Peyer's patch (tissue), 4 donors: ENCODE measurements at places on chromosomes 3 and 15.

- DNase-seq: no peak
- H3K27ac ChIP-seq: no peak overlapping the region
- H3K36me3 ChIP-seq: no peaks in the 10 kb centered on the region
- H3K4me3 ChIP-seq: no peak overlapping the region
- H3K4me1 ChIP-seq: no peaks in the 10 kb centered on the region
Measured at GRCh38 chr3:45054196-45054857, 28.2 kb downstream of the CLEC3B start.

DNA sequence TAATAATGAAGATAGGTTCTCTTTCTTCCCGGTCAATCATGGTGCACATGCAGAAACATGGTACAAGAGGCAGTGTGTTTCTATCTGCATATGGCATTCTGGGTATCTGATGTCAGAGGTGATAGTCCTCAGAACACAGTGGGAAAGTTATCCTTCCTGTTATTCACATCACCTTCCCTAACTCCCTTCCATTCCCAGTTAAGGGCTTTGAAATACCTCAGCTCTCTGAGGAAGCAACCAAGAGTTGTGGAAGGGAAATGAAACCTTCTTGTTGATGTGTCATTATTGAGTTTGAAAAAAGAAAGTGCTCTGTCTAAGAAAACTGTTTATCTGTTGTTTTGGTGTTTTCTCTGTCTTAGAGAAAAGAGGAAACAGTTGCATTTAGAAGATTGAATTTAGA lies 21.9 kb upstream of the P2RY13 start:
- H3K27ac ChIP-seq: no peak overlapping the region
- H3K36me3 ChIP-seq: no peaks in the 10 kb centered on the region
- no peak overlapping the region for H3K4me3 ChIP-seq
- H3K27me3 ChIP-seq: no peaks in the 10 kb centered on the region
- no peak for DNase-seq

DNA sequence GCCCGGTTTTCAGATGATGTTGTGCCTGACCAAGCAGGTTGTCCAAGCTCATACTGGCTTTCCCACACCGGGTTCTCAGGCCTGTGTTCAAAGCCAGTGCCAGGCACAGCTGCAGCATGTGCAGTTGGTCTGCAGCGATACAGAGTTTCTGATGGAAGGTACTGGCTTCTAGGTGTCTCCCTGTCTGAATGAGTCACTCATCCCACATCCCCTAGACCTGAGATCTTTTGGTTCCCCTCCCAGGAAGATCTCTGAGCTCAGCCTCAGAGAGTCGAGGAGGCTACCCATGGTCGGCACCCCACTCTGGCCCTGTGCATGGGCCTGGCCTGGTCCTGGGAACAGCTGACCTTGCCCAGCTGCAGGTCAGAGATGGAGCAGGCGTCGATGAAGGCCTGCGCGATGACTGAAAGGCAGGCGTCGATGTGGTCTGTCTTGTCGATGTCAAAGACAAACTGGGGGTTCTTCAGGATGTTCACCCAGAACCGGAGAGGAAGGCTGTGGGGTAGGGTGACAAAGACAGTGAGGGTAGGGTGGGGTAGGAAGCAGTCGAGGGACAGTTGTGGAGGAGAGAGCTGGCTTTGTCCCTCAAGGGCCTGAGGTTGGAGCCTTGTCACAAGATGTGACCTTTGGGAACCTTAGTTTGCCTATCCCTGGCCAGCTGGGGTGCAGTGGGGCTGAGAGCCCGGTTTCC lies 15.3 kb downstream of the H1-8 start:
- H3K27me3 ChIP-seq: no peaks in the 10 kb centered on the region
- peaks cover 38% of the 10 kb centered on the region for H3K4me1 ChIP-seq
- H3K36me3 ChIP-seq: no peaks in the 10 kb centered on the region
- no peak overlapping the region for H3K4me3 ChIP-seq
- DNase-seq: no peak

GRCh38 chr15:58932710-58933280 lies 684 bp downstream of the SLTM start:
- DNase-seq: peak; percentile 25
- peaks cover 12% of the 10 kb centered on the region for H3K4me1 ChIP-seq
- H3K36me3 ChIP-seq: no peaks in the 10 kb centered on the region

DNA sequence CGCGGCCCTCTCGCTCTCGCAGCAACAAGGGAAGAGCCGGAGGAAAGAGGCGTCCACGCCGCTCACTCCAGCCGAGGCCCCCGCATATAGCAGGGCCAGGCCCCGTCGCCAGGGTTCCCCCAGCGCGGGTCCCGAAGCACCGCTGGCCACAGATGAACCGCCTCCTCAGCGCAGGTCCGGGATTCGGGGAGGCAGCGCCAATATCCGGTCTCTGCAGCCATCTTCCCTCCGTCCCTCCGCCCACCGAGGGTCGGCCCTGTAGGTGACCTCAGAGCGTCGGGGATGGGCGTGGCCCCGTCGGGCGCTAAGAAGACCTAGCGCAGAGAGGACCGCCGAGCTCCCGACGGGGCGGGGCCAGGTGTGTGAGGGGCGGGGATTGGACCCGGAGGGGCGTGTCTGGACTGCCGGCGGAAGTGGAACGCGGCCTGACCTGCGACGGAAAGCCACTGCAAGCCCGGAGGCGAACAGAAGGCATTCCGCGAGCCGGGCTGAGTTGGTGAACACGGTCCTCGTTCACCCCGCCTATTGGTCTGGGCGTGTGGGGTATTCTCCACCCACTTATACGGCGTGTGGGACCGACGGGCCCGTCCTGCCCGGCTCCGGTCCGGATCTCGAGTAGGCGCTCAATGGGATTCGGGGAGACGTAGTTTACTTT lies 26.8 kb upstream of the MTHFS start:
- H3K27ac ChIP-seq: peak overlapping the region; percentile 96
- DNase-seq: peak; percentile 100
- H3K36me3 ChIP-seq: no peaks in the 10 kb centered on the region
- H3K27me3 ChIP-seq: no peaks in the 10 kb centered on the region

DNA sequence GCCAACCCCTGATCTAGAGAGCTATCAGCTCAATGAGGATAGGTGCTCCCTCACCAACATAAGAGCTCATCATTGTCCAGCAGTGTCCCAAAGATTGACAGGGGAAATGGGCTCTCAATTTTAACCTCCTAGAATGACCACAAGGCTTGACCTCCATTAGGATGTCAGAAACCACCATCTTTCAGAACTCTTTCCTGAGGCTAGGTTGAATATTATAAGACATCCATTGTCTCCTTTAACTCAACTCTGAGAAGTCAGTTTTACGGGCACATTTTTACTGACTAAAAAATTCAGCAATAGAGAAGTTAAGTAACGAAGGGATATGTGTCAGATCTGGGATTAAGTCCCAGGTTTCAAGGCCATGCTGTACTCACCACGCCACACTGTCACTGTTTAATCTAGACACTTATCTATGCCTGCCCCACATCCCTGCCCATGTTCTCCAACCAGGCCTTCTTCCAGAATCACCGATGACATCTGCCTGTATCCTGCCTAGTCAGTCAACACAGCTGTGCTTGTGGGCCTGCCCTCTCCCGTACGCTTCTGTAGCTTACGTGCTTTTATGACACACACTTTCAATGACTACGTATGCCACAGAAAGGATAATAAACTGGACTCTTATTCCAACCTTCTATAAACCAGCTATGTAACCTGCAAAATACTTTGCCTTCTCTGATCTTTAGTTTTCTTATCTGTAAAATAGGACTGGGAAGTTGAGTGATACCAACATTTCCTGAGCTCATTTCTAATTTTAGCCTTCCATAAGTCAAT lies 17.1 kb upstream of the MUC13 start:
- no peaks in the 10 kb centered on the region for H3K27me3 ChIP-seq
- peak; percentile 73 for DNase-seq
- H3K4me3 ChIP-seq: no peak overlapping the region
- no peaks in the 10 kb centered on the region for H3K4me1 ChIP-seq

DNA sequence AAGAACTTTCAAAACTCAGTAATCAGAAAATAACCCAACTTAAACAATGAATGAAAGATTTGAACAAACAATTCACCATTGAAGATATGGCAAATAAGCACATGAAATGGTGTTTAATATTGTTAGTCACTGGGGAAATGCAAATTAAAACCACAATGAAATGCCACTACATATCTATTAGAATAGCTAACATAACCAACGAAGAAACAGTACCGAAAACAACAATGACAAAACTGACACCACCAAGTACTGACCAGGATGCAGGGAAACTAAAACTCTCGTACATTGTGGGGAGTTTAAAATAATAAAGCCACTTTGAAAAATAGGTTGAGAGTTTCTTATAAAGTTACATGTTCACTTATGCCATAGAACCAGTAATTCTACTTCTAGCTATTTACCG lies 69.1 kb downstream of the KBTBD8 start:
- no peak for DNase-seq
- no peaks in the 10 kb centered on the region for H3K27me3 ChIP-seq
- H3K27ac ChIP-seq: no peak overlapping the region

DNA sequence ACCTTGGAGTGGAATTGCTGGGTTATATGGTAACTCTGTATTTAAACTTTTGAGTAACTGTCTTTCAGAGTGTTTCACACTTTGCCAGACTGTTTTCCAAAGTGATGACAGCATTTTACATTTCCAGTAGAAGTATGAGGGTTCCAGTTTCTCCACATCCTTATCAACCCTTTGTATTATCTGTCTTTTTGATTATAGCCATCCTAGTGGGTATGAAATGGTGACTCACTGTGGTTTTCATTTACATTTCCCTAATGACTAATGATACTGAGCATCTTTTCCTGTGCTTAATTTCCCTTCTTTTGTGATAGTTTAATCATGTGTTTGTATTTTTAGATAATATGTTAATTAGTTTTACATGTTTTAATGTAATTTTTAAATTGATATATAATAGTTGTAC lies 138.1 kb upstream of the DAZL start:
- H3K36me3 ChIP-seq: no peaks in the 10 kb centered on the region
- H3K27me3 ChIP-seq: no peaks in the 10 kb centered on the region
- H3K4me3 ChIP-seq: no peak overlapping the region
- H3K4me1 ChIP-seq: no peaks in the 10 kb centered on the region
- no peak overlapping the region for H3K27ac ChIP-seq

GRCh38 chr3:58471025-58471887 lies 20.6 kb upstream of the KCTD6 start:
- no peaks in the 10 kb centered on the region for H3K36me3 ChIP-seq
- DNase-seq: no peak
- H3K27ac ChIP-seq: no peak overlapping the region
- H3K27me3 ChIP-seq: no peaks in the 10 kb centered on the region

- H3K27me3 ChIP-seq: no peaks in the 10 kb centered on the region
- no peak overlapping the region for H3K27ac ChIP-seq
- no peak overlapping the region for H3K4me3 ChIP-seq
- H3K36me3 ChIP-seq: no peaks in the 10 kb centered on the region
Measured at GRCh38 chr15:86744198-86744780, 664.6 kb downstream of the AGBL1 start.

DNA sequence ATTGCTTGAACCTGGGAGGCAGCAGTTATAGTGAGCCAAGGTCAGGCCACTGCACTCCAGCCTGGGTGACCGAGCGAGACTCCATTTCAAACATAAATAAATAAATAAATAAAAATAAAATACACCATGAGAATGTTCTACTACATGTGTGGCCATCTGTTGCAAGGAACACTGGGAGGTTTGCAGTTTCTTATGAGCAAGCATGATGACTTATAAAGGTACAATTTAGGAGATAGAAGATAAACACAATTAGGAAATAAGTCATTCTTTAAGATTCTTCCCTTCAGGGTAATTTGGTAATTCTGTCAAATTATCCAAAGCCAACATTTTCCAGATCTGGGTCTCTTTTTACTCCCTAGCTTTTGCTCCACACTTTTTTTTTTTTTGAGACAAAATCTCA lies 13.4 kb downstream of the HTR3C start:
- no peak overlapping the region for H3K27ac ChIP-seq
- H3K4me1 ChIP-seq: no peaks in the 10 kb centered on the region
- H3K36me3 ChIP-seq: no peaks in the 10 kb centered on the region

DNA sequence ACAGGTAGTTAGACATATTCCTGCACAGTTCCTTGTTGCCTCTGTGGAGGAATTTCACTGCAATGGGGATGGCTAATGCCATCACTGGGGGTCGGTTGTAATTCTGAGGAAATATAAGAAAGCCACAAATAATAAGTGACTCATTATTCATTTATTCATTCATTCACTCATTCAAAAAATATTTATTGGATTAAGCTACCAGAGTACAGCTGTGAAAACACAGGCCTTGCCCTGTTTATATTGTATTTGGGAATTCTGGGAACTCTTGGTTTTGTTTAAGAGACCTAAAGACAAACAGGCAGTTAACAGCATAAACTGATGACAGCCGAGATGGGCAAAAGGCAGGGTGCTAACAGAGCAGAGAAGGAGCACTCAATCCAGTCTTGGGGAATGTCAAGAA lies 23.6 kb downstream of the PTX3 start:
- H3K36me3 ChIP-seq: no peaks in the 10 kb centered on the region
- H3K27ac ChIP-seq: no peak overlapping the region
- DNase-seq: no peak
- H3K4me1 ChIP-seq: no peaks in the 10 kb centered on the region
- no peak overlapping the region for H3K4me3 ChIP-seq

DNA sequence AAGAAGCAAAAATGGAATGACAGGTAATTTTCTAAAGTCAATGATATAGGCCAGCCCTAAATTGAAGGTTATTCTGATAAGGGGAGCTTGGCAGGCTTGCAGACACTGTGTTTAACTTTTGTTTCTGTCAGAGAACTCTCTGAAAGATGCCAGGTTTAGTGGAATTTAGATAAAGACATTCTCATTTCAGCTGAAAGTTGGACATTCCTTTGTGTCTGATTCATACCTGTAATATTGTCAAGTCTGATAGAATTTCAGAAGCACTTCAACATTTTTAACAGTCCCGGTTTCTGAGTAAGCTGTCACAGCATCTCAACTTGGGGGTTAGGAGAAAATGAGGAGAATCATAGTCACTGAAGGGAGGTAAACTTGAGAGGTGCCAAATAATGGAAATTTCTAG lies 84.0 kb downstream of the DIPK2A start:
- no peaks in the 10 kb centered on the region for H3K36me3 ChIP-seq
- H3K27ac ChIP-seq: no peak overlapping the region
- no peaks in the 10 kb centered on the region for H3K4me1 ChIP-seq
- no peaks in the 10 kb centered on the region for H3K27me3 ChIP-seq

DNA sequence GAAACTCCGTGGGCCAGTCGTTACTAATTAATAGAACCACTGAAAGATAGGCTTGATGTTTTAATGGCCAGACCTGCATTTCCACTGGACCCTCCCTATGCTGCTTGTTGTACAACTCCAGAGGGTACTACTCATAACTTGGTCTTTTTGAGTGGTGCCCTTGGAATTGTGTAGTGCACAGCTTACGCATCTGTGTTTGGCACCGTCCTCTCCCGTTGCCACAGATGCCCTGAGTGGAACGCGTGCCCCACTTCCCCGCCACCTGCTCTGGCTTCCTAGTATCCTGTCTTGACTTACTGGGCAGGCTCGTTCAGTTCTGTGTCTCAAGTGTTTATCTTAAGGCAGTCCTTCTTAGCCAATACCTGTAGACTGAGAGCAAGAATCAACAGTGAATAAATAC lies 78.7 kb downstream of the USP13 start:
- no peak overlapping the region for H3K4me3 ChIP-seq
- no peaks in the 10 kb centered on the region for H3K27me3 ChIP-seq
- H3K36me3 ChIP-seq: no peaks in the 10 kb centered on the region
- no peak for DNase-seq

GRCh38 chr15:79171320-79172031 lies 80.9 kb upstream of the RASGRF1 start:
- H3K27ac ChIP-seq: no peak overlapping the region
- H3K4me1 ChIP-seq: no peaks in the 10 kb centered on the region
- H3K36me3 ChIP-seq: no peaks in the 10 kb centered on the region
- H3K27me3 ChIP-seq: no peaks in the 10 kb centered on the region
- DNase-seq: no peak
- no peak overlapping the region for H3K4me3 ChIP-seq

GRCh38 chr3:9146367-9147071 lies 102.9 kb downstream of the SRGAP3 start:
- H3K4me1 ChIP-seq: no peaks in the 10 kb centered on the region
- no peaks in the 10 kb centered on the region for H3K36me3 ChIP-seq
- no peaks in the 10 kb centered on the region for H3K27me3 ChIP-seq
- H3K4me3 ChIP-seq: no peak overlapping the region
- peak; percentile 39 for DNase-seq
